ENCODE measurements at places on chromosomes 2 and 18.

- no peak for DNase-seq
These were observed at the start of gene SH3RF3 for GRCh38 chr2:109128616-109129355. Gene SH3RF3, plus strand, starts transcription at chr2:109129205.

DNA sequence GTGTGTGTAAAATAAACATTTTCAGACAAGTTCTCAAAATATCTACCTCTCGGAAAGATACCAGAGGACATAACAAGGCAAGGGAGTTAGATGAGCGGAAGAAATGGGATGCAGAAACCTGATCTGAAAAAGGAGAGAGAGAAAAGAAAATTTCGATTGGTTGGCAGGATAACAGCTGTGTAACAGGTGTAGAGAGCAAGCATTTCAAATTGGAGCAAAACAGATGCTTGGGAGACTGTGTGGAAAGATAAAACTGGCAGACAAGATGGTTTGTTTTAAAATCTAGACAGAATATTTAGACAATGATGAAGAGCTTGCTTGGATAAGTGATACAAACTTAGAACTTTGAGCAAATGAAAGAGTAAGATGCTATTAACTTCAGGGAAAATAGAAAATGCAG, 20.2 kb downstream of the CHST9 start:
- DNase-seq = no peak

DNA sequence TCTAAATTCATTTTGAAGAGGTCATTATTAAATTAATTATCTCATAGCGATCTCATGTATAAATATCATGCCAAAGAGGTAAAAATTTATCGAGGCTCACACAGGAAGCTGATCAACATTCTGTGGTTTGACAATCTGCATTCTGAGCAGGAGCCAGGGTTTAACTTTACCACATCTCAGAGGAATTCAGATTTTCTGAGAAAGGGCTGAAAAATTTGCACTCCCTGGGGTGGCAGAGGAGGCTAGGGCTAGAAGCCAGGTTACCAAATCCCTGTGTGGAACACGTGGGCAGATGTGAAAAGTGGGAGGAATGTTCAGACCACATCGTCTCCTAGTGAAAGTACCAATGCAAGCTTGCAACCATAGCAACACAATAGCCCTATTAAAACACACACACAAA, 63.5 kb upstream of the CTLA4 start:
- DNase-seq = no peak

GRCh38 chr2:127392133-127392827, 4.5 kb upstream of the MAP3K2 start:
- no peak for DNase-seq

GRCh38 chr2:236503100-236503499, 66.5 kb upstream of the ACKR3 start:
- DNase-seq = no peak

- DNase-seq = no peak
These were observed 32.3 kb downstream of the UBXN4 start for GRCh38 chr2:135773917-135774316.

- DNase-seq = no peak
These were observed 16.3 kb downstream of the CAPG start for GRCh38 chr2:85393836-85394235.

DNA sequence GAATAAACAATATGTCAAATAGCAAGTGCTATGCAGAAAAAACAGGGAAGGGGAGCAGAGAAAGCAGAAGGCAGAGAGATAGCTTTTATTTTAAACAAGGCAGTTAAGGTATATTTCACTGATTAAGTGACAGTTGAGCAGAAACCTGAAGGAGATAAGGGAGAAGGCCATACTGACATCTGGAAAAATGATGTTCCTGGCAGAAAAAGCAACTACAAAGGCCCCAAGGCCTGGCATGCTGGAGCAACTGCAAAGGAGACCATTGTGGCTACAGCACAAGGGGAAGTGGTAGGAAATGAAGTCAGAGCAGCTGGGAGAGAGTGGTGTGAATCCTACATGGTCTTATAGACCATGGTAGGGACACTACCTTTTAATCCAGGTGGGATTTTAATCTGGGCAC, 8.9 kb upstream of the PCBP1 start:
- no peak for DNase-seq

DNA sequence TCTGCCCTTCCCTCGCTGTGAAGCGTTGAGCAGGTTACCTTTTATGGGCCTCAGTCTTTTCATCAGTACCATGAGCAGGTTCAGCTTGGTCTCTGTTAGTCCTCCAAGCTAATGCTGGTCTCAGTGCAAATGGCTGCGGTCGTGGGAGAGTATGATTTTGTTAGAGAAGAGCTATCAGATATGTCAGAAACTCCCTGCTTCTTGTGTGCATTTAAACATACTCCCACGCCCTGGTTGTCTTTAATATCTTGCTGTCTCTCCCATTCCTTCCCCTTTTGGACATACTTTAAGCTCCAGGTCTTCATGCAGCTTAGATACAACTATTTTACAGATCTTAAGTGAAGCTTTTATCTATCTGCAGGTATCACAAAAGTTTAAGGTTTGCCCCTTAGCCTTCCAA, 62.9 kb downstream of the EFR3B start:
- no peak for DNase-seq

- no peak for DNase-seq
These were observed 376.0 kb downstream of the DCC start for GRCh38 chr18:52715991-52716390.

GRCh38 chr2:203453858-203454451, 81.1 kb downstream of the RAPH1 start:
- DNase-seq = no peak

GRCh38 chr2:226440127-226440918, 359.3 kb downstream of the IRS1 start:
- DNase-seq = no peak

DNA sequence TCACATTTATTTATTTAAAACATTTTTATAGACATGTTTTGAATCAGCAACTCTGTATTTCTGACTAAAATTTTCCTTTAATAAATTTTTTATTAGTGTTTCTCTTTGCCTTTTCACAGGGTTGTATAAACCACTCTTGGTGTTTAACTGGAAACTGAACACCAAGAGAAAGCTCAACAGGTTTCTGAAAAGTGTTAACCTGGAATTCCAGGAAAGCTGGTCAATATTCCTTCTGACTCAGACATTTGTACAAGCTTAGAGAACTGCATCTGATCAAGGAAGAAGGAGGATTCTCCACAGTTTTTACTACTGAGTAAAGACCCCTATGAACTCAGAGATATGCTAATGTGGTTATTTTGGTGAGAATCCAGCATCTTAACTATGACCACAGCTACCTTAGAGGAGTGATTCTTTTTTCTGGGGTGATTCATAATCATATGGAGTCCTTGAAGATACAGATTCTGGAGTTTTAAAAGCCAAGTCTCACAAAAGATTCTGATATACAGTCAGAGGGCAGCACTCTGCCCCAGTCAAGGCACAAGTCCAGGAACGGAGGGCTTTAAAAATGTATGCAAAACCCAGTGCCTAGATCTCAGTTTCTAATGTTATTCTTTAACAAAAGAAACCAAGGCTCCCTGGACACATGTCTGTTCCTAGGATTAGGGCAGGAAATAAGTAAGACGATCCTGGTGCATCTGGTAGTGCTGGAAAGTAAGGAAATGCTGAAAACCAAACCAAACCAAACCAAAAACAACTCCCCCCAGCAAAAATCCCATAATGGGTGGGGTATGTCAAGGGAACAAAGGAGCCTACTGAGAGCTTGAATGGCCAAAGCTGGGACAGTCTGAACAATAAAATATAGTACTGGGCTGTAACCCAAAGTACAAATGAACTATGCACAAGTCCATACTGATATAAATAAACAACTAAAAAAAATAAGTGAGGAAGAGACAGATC, 85.1 kb upstream of the FZD5 start:
- DNase-seq = no peak

DNA sequence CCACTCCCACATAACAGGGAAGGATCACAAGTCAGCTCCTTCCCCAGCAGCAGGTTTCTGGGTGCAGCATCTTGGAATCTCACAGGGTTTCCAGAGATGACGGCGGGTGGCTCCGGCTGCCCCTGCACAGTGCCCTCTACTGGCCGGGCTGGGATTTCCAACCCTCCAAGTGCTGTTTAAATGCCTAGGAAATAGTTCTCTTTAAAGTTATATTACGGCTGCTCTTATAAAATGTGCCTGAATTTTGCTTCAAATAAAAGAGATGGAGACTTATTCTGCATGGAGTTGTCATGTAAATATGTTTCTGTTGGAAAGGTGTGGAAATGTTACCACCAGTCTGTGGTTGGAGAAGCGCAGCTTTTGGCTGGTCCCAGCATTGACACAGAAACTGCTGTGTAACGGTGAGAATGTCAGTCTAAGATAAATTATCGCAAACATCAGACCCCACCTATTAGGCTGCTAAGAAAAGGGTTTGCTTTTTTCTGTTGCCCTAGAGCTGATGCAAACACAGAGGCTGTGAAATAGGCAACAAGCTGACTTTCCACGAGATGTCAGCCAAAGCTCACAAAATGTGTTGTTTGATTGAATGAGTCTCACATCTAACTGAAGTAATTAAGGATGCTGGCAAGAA, 3.3 kb upstream of the HJURP start:
- no peak for DNase-seq

DNA sequence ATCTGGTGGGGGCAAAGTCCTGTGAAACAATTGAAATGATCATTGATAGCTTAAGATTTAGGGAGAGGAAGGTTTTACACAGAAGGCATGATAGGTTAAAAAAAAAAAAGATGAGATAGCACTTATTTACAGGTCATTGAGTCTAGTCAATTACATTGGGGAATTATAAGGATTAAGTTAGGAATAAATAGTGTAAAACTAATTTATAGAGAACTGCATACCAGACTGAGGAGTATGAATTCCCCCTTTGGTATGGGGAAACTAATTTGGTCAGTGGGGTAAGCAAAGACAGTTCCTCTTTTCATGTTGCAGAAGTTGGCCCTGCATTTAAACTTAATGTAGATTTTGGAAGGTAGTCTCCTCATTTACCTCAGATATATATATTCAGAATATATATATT, 10.8 kb downstream of the GLS start:
- no peak for DNase-seq

GRCh38 chr2:173860566-173860965, 104.6 kb downstream of the SP3 start:
- DNase-seq = no peak

- DNase-seq = no peak
These were observed 334.7 kb downstream of the CYRIA start for GRCh38 chr2:16330982-16331381.

DNA sequence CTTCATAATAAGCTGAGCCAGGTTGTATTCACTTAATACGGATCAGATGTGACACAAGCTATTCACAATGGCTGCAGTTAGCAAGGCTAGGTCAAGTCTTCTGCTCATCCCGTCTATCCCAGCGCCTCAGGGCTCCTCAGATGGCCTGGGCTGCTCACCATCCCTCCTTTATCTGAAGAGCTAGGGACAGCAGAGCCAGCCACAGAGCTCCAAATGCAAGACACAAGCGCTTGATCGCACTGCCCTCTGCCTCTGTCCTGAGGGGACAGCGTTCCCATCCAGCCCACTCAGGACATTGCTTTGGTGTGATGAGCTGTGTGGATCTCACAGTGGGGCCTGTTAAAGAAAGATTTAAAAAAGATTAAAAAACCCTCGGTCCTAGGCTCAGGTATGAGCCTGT, 254.4 kb upstream of the HS6ST1 start:
- no peak for DNase-seq

- DNase-seq = peak; percentile 39
These were observed 683 bp upstream of the DNAJC27 start for GRCh38 chr2:24972315-24972961.

- no peak for DNase-seq
These were observed 23.2 kb upstream of the ZNF516 start for GRCh38 chr18:76518123-76518859.

DNA sequence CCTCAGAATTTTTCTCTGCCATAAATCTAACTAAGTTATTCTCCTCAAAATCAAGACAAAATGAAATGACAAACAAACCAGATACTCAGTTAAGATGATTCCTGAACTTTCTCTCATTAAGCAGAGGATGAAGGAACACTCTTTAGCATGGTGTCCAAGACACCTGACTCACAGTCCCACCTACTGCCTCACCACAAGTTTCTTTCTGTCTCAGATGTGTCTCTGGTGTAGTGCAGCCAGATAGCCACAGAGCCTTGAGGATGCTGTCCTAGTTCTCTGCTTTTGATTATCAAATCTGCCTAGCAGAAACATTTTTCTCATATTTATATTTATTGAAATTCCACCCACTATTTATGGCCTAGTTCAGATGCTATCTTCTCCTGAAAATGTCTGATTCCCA, 103.6 kb upstream of the TMEM200C start:
- DNase-seq = no peak

- no peak for DNase-seq
These were observed 4.5 kb downstream of the SLC23A3 start for GRCh38 chr2:219165058-219165911.

DNA sequence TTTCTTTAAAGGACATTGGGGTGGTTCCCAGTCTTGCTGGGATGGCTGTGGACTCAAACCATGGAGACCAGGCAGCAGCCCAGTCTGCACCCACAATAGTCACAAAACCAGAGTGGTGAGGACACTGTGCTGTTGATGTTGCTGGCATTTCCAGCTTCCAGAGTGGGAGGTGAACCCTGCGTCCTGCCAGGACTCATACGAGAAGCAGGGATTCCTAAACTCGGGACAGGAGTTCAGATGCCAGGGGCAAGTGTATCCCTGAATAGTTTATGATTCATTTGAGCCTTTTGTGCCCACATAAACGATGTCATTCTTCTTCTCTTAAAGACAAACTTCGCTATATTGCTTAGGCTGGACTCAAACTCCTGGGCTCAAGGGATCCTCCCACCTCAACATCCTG, 62.8 kb downstream of the TCF7L1 start:
- no peak for DNase-seq

GRCh38 chr2:184032983-184033382, 565.3 kb upstream of the ZNF804A start:
- no peak for DNase-seq

DNA sequence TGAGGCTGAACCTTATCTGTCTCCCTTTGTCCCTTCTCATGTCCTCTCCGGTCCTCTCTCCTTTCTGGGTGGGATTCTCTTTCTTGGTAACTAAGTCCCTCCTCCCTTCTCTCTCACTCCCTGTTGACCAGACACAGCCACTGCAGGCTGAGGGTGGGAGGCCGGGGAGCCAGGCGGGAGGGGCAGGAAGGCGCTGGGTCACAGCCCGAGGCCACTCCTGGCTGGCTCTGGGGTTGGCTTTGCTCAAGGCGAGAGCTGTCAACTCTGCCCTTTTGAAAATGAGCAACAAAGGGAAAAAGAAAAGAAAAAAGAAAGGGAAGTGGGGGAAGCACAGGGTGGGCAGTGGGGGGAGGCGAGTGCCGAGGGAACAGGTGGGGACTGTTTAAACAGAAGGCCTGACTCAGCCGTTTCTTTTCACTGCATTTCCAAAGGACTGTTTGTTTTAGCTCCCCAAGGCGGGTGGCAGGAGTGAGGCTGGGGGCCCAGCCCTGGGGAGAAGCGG, 70.5 kb upstream of the IGFBP5 start:
- no peak for DNase-seq

GRCh38 chr2:57182916-57183315, 863.7 kb upstream of the VRK2 start:
- no peak for DNase-seq

All from NCI-H187 (cell line).